ENCODE measurements at places on chromosomes 6 and 20.

DNA sequence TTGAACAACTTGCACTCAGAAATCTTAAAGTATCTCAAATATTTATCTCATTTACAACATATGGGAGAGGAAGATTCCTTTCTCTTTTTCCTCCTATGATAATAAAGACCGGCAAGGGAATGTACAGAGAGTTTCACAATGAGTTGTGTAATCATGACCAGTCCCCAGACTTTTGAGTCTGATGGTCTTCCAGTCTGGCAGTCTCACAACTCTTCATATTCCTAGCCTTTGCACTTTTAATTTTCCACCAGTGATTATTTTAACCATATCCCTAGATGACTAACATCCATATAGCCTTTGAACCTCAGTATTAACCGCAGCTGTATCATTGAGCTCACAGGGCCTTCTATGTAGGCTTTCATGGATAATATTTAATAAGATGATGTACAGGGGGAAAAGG lies 278.5 kb downstream of the KHDC1L start:
- no peak for DNase-seq

GRCh38 chr6:143059663-143060353 lies 881 bp upstream of the AIG1 start:
- no peak for DNase-seq

DNA sequence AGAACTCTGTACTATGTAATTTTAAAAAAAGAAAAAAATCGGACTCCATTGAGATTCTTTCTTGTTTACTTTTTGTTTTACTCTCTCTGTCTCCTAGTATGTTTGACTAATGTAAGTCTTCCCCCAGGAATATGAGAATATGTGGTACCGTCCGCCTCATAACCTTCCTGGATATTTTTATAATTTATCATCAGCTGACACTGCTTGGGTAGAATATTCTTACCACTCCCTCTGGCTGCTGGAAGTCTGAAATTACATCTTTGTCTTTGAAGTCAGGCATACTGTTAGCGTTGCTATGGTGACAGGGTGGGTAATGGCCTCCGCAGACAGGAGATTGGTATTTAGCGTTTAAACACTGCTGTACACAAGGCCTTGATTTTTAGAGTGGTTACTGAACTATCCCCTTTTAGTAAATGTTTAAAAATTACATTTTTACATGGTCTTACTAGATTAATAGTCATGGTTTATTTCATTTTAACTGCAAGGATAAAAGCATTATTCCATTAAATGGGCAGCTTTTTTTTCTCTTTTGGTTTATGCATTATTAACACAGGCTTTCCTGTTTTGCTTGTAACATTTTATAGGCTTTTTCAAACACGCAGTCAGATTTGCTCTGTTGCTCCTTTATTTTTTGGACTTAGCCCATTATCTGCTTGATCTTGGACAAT lies 176.4 kb downstream of the ARID1B start:
- no peak for DNase-seq

- DNase-seq = no peak
Measured at GRCh38 chr6:118083711-118084110, 176.6 kb downstream of the SLC35F1 start.

- DNase-seq = peak; percentile 37
Measured at GRCh38 chr6:27161946-27162603, 85.4 kb upstream of the PRSS16 start.

DNA sequence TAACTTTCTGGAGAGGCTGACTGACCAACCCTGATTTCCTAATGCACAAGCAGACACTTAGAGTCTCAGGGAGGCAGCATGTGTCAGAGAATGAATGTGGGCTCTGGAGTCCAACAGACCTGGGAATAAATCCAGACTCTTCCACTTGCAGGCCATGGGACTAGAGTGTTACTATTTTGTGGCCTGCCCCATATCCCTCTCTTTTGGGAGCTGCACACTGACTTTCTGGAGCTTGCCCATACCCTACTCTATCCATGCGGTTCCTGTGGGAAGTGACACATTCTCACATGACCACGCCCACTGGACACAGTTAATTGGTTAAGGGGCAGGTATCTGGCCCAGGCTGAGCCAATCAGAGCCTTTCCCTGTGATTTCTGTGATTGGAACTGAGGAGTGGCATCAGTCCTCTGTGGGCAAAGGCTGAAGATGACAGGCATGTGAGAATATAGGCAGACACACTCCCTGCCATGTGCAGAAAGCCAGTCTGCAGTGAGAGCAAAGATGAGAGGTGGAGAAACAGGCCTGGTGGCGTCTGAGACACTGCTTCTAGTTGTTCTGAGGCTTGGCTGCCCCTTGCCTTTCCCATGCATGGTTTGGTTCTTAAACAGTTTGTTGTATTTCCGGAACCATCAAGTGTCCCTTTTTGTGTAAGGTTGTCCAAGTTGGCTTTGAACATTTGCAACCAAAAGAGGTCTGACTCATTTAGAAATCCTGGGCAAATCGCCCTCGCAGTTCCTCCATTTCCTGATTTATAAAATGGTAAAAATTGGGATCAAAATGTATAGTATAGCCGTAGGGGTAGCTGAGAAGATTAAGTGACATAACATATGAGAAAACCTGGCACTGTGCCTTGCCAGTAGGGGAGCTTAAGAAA lies 125.6 kb downstream of the CDC5L start:
- DNase-seq = peak; percentile 6

Measured in WERI-Rb-1 (cell line).